ENCODE measurements at places on chromosomes 2 and 18.

- DNase-seq: no peak
These were observed 197.7 kb upstream of the SH3BP4 start for GRCh38 chr2:234754126-234754525.

DNA sequence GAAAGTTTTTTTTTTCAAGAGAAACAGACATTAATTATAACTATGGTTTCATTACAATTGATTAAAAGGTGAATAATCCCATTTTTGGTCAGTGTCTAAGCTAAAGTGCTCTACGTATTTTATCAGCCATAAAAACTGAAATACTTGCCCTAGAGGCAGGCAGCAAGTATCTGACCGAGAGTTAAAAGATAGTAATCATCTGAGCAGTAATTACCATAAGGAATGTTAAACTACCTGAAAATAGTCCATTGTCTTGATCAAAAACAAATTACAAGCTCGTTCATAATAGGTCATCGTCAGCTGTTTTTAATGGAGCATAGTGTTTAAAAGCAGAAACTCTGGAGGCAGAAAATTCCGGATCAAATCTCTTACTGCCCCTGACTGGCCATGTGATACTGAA lies 105.7 kb upstream of the ZEB2 start:
- DNase-seq: no peak

DNA sequence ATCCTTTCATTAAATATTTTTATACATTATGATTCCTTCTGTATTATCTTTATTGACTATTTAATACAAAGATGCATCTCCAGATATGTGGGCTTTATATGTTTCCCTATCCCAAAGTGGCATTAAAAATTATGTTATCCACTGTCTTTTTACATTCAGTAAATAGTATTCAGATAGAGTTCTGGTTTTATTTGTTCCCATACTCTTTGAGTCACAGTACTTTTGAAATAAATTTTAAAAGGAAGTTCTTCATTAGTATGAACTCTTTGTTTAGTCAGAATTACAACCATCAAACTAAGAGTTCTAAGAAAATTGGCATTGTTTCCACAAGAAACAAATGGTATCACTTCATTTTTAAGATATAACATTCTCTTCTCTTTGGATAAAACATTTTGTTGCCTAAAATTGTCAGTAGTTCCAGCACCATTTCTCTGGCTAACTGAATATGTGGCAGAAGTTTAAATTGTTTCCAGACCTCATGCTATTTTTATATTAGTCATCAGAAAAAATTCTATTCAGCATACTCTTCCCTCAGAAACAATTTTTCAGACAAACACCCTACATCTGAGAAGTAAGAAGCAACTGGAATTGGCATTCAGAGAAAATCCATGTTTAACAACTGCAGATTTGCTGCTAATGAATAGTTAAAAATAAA lies 88.5 kb upstream of the COL5A2 start:
- no peak for DNase-seq

- no peak for DNase-seq
These were observed 15.6 kb downstream of the PPP4R3B start for GRCh38 chr2:55601849-55602248.

DNA sequence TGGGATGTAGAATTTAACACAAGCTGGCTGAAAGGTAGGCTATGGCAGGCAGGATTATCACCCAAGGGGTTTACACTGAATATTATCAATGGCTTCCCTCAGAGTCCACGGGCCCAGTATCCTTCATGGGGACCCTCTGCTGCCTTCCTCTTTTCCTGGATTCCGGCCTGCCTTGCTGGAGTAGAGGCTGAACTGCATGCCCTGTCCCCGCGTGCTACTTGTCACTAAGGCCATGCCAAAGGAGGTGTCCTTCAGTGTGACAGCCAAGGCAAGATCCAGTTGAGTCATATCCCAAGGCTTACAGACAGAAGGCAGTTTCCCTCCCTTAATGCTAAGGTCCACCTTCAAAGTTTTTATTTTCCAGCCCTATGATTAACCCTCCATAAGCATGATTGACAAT lies 156.3 kb downstream of the CYP26B1 start:
- DNase-seq: no peak

GRCh38 chr2:44542520-44542919 lies 180.8 kb downstream of the CAMKMT start:
- DNase-seq: no peak

DNA sequence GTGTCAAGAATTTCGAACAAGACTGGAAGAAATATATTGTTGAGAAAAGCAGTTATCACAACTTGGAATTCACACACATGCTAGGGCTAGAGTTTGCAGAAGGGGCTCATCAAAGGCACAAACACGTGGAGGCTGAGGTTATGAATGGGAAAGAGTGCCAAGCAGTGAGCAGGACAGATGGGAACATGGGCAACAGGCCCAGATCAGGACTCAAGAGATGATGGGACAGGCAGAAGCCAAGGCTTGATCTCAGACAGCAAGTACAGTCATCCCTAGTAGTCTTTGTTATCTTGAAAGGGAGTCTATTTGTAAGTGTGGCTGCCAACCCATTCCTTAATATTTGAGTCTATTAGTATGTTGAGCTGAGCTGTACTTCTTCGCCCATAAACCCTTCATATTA lies 22.2 kb upstream of the EPC2 start:
- DNase-seq: no peak

DNA sequence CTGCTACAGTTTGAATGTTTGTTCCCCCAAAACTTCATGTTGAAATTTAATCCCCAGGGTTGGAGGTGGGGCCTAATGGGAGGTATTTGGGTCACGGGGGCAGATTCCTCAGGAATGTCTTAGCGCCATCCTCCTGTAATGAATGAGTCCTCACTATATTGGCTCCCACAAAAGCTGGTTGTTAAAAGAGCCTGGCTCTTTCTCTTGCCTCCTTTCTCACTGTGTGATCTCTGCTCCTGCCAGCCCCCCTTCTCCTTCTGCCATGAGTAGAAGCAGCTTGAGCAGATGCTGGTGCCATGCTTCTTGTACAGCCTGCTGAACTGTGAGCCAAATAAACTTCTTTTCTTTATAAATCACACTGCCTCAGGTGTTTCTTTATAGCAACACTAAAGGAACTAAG lies 721.0 kb upstream of the PKDCC start:
- no peak for DNase-seq

GRCh38 chr2:225010804-225011203 lies 31.5 kb downstream of the DOCK10 start:
- DNase-seq: no peak

- no peak for DNase-seq
These were observed 109.4 kb downstream of the NRXN1 start for GRCh38 chr2:50922506-50922905.

DNA sequence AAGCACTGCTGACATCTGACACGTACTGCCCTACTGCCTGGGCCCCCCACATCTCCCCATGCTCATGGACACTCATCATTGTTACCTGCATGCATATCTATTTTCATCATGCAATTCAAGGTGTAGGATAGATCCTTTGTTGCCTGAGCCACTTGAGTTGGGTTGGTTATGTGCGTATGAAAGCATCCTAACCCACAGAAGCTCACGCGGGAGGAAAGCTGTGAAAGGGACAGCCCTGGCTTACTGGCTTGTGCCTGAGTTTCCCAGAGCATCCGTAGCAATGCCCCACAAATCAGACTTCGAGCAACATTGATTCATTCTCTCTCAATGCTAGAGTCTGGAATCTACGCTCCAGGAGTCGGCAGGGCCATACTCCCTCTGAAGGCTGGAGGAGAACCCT lies 285.5 kb downstream of the PHLPP1 start:
- DNase-seq: no peak

DNA sequence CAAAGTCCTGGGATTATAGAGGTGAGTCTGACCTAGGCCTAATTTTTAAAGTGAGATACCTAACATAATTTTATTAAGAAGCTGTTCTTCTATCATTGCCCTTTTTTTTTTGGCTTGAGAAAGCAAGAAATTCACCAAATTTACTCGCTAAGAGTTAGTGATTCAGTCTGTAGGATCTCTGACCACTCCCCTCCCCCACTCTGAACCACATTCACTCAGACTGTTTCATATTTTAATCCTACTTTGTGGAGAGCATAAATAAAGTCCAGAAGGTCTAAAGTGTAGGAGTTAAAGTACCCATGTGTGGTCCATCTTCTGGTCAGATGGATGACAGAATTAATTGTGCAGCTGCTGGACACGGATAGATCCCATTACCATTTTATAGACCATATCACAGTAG lies 115.8 kb upstream of the MGAT5 start:
- DNase-seq: no peak

DNA sequence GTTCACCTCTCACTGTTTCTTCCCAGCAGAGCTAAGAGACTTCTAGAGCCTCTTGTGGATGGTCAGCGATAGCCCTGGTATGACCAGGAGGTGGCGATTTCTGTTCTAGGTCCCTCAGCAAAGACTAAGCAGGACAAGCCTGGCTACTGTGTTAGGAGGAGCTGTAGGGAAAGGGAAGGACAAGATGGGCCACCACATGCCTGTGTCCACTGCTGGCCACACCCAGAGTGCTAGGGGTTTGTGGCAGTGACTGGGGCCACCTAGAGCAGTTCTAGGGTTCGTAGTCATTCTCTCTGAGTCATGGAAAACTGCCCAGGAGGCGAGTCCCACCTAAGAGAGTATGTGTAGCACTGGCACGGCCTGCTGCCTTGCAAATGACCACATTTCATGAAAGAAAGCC lies 179.4 kb downstream of the ALPK2 start:
- no peak for DNase-seq

GRCh38 chr2:202780514-202781021 lies 91.0 kb downstream of the ICA1L start:
- DNase-seq: no peak

DNA sequence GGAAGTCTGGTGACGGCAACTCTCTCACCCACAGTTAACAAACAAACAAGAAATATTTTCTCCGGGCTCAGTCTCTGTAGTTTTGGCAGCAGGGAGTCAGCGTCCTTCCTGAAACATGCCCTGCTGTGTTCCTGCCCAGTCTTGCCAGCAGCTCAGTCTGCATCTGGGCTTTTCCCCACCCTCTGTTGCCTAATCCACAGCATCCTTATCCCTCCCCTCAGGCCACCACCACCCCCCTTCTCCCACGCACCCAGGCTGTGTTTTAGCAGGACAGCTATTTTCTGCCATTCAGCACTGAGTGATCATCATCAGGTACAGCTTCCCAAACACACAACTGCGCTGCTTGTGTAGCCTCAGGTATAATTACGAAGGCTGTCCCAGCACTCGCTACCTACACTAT lies 168.2 kb downstream of the DPP10 start:
- no peak for DNase-seq

- DNase-seq: no peak
These were observed 97.0 kb downstream of the TTC32 start for GRCh38 chr2:19804639-19805260.

DNA sequence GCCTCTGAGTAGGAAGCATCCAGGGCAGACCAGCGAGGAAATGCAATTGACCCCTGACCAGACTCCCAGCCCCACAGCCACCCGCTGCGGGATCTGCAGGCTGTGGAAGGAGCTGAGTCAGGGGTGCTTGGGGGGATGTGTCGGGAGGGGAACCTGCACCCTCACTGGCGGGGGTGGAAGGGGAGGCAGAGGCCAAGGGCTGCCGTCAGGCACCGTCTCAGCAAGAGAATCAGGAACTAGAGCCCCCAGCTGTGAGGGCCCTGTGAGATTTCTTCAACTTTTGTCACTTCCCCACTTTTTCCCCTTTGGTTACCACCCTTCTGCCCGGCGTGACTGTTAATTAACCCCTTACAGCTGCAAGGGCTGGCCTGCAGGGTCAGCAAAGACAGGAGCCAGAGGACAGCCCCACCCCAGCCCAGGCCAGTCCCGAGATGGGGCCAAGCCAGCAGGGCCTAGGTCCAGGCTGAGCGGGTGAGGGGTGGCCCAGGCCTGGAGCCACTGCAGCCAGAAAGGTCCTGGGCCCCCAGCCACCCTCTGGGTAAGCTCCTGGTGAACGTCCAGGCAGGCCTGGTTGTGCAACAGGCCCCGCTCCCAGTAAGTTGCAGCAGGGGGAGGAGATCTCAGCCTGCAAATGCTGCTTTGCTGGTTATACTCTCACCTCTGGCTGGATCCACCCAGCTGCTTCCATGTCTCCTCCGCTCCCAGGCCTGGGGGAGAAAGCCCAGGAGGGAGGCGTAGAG lies 147.0 kb upstream of the ID2 start:
- DNase-seq: no peak

GRCh38 chr18:55095584-55095983 lies 136.3 kb upstream of the CCDC68 start:
- no peak for DNase-seq

DNA sequence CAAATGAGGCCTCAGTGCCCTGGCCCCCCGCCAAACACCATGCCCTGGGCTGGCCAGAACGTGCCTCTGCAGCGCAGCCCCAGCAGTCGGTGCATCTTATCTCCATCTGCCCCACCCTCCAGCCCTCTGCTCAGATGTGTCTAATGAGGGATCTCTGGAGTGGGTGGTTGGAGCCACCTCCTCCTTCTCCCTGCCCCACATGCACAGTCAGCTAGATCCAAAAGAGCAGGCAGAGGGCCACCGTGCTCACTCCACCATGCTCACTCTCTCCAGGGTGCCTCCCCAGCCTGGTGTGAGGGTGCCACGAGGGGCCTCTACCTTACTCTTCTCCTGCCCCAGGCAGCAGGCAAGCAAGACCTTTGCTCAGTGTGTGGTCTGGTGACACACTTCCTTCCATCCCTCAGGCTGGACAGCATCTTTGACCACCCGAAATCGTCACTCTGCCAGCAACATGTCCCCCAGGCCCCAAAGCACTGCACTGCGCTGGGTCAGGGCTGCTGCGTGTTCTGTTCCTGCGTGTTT lies 266.1 kb upstream of the HDAC4 start:
- no peak for DNase-seq

GRCh38 chr2:150620855-150621254 lies 133.4 kb upstream of the RND3 start:
- no peak for DNase-seq

DNA sequence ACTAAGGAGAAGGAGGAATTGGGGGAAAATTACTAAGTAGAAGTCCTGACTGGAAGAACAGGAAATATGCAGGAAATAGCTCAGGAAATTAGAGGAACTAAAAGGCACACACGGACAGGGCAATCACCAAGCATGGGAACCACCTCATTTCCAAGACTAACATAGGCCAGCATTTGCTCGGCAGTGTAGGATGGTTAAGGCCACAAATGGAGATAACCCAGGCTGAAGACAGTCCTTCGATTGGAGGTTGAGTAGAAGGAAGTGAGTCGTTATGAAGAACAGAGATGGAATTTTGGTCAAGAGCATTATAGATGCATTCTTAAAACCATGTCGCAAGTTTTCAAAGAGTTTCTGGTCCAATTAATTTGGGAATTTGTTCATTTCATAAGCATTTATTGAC lies 401.4 kb downstream of the ALK start:
- no peak for DNase-seq

- no peak for DNase-seq
These were observed 25.4 kb downstream of the SESTD1 start for GRCh38 chr2:179239195-179239594.

GRCh38 chr18:76390452-76391035 lies 104.5 kb downstream of the ZNF516 start:
- DNase-seq: no peak
